Lung (tissue), 17 donors: ENCODE measurements at places on chromosomes 16 and 17. TPM values are rescaled to one million over a fixed set of nuclear protein-coding genes. Genes with fewer than 3 reads are reported as not detected.

DNA sequence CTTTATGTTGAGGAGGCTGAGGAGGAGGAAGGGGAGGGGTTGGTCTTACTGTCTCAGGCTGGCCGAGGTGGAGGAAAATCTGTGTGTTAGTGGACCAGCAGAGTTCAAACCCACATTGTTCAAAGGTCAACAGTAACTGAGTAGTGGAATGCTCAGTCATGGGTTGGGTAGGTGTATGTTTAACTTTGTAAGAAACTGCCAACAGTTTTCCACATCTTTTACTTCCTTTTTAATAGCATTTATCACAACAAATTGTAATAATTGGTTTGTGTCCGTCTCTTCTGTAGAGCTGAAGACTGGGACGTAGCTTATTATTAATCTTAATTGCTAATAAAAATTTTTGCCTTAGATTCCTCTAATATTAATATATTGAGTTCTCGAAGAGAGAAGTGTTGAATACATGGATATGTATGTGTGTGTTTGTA, 5.3 kb downstream of the ATP6V0A1 start:
- DNase-seq: no peak

The DHODH gene
- 14.0 TPM for total RNA-seq

DNA sequence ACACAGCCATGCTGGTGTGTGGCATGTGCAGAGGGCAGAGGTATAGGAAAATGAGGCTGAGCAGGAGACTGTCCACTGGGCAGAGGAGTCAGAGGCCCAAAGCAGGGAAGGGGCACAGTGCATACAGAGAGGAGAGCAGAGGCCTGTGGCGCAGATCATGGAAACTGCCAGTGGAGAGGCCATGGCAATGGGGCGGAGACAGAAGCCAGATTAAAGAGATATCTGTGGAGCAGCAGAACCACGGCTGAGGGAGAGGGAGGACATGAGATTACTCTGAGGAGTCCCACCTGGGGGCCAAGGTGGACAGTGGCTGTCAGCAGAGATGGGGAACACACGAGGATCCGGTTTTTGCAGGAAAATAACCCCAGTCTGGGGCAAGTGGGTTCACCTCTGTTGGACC, 43.3 kb downstream of the RANBP10 start:
- no peak for DNase-seq

- no peak for DNase-seq
Observed at GRCh38 chr16:82192665-82193064, 22.6 kb upstream of the MPHOSPH6 start.

DNA sequence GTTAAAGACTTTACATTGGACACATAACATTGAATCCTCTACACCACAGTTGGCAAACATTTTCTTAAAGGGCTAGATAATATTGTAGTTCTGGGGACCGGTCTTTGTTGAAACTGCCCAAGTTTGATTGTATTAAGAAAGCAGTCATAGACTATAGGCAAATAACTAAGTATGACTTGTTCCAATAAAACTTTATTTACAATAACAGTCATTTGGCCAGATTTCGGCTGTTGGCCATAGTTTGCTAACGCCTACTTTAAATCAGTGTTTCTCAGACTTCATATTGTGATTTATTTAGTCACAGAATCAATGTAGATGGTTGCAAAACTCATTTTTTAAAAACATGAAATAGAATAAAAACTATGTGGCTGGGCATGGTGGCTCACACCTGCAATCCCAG, 531.8 kb downstream of the XYLT1 start:
- no peak for DNase-seq

DNA sequence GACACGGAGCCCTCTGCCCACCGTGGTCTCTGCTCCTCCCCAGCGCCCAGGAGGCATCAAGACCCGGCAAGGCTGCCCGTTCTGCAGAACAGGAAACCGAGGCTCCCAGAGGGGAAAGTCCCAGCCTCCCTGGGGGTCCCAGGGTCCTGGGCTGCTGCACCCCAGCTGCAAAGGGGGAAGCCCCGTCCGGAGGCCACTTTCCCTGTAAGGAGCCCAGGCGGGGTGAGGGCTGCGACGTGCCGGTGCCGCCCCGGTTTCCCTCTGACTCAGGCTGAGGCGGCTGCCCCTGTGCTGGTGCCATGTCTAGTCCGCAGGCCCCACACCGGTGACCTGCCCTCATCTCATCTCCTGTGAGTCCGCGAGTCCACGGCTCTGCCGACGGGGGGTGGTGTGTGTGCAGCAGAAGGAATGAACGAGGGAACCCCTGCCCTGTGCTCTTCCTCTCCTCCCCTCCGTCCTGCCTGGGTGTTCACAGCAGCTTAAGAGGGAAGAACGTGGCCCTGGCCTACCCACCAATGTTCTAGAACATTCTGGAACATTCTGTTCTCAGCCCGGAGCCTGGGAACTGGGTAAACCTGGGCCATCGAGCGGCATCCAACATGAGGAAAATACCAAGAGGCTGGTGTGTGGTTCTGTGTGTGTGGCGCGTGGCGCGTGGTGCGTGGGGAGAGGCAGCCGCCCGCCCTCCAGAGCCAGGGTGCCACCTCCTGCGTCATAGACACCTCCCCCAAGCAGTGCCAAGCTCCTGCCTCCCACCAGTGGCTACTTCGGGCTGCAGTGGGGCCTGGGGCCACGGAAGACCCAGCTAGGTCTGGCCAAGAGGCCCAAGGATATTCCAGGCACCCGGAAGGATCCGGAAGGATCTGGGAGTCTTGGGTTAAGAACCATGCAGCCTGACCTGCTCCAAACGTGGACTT, 7.0 kb upstream of the CBFA2T3 start:
- no peak for DNase-seq

The PLEKHH3 gene
- 23.9 TPM for total RNA-seq

DNA sequence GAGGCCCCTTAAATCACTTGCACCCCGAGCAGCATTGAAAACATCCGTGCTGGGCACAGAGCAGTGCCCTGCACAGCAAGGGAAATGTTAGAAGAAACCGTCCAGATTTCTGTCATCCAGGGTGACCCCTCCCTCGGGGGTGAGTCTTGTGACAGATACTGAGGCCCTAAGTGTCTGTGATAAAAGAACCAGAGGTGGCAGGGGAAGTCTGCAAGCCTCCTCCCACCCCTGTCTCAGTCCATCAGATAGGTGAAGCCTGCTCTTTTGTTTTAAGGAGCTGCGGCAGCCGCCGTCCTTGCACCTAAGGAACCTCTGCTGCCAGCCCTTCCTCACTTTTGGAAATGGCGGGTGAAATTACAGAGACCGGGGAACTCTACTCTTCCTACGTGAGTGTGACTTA, 845 bp upstream of the NAT9 start:
- DNase-seq: no peak
